Esophagus mucosa (tissue), 1 donor: ENCODE measurements at places on chromosomes 2 and 18.

- ATAC-seq = peak; percentile 88
Measured at GRCh38 chr2:220533485-220533884, 906.1 kb downstream of the SLC4A3 start.

GRCh38 chr2:46025676-46026075 lies 271.5 kb upstream of the EPAS1 start:
- ATAC-seq = no peak

GRCh38 chr2:188314314-188315054 lies 22.8 kb downstream of the GULP1 start:
- no peak for ATAC-seq

DNA sequence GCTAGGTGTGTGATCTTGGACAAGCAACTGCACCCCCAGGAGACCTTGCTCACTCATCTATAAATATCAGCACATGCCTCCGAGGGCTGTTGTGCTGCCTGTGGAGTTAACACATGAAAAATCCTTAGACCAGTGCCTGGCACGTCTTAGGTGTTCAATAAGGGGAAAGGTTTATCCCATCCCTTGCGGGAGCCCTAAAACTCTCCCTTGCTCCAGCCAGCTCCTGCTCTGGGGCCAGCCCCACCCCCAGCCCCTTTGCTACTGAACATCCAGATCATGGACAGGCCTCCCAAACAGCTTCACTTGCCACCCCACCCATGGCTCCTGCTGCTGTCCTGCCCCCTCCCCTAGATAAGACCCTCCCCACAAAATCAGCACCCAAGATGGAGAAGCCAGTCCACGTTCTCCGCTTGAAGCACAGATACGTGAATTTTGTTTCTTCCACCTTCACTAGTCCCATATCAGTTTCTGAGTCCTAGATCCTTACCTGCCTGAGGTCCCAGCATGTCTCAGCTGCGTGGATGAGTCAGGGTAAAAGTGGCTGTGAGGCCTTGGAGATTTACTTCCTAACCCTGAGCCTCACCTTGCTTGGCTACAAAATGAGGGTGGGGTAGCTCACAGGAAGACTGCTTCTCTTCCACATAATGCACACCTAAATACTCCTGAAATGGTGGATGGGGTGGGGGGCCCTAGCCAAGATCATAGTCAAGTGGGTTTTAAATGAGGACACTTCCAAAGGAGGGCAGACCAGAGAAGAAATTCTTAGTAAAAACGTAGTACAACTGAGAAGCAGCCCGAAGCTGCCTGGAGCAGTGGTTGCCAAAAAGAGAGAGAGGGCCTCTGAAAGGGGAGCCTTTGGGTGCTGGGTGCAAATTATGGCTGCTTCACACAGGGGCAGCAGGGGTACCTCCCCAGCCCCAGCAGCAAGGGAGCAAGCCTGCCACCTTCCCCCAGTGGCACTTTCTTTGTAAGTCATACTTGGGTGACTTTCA lies 40.4 kb downstream of the C1QL2 start:
- no peak for ATAC-seq

GRCh38 chr18:23383494-23383893 lies 69.6 kb upstream of the RIOK3 start:
- ATAC-seq = no peak

GRCh38 chr2:45898819-45899218 lies 247.3 kb downstream of the PRKCE start:
- ATAC-seq = no peak

- ATAC-seq = no peak
Measured at GRCh38 chr18:63098018-63098981, 221.3 kb downstream of the BCL2 start.

DNA sequence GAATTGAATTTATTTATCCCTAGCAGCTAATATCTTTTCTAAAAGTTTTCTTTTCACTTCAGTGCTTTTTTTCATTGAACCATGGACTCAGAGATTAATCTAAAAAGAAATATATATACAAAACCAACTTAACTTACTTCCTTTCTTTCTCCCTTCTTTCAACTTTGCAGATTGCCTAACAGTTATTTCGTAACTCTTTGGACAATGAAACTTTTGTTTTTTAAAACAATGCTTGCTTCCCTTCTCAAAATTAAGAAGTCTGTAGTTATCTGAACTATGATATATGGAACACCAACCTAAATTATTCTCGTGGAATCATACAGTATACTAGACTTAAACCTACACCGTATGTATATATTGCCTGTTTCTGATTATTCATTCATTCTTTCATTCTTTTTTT lies 62.9 kb downstream of the MIB1 start:
- ATAC-seq = no peak

DNA sequence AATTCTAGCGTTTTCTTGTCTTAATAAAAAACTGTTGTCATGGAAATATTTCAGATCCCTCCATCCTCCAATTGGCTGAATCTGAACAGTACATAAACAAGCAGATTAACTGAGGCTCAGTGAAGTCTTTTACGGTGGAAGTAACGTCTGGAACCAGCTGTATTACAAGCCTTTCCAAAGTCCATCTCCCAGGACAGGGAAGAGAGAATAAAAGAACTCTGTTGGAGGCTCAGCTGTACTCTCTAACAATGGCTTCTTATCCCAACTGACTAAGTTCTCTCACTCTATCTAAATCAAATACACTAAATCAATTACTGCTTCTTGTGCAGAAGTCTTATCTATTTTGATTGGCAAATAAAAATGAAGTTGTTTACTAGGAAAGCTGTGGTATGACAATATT lies 19.9 kb upstream of the NEDD4L start:
- no peak for ATAC-seq

- no peak for ATAC-seq
Measured at GRCh38 chr2:240603846-240604245, 17.3 kb downstream of the CAPN10 start.

DNA sequence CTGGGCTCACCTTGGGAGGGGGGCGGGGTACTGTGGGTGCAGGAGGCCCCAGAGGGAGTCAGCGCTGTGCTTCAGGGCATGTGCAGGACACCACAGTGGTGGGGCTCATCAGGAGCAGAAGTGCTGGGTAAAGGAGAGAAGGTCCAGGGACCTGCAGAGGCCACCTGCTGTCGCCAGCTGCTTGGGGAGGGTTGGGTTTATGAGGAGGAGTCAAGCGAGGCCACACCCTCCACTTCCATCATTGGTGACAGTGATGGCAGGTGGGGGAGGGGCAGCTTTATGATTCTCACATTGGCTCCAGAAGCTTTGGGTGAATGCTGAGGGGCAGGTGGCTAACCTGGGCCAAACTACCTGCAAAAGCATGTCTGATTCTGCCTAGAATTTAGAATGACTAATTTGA lies 392.6 kb downstream of the HRH4 start:
- no peak for ATAC-seq

GRCh38 chr2:188410504-188411235 lies 119.0 kb downstream of the GULP1 start:
- no peak for ATAC-seq

DNA sequence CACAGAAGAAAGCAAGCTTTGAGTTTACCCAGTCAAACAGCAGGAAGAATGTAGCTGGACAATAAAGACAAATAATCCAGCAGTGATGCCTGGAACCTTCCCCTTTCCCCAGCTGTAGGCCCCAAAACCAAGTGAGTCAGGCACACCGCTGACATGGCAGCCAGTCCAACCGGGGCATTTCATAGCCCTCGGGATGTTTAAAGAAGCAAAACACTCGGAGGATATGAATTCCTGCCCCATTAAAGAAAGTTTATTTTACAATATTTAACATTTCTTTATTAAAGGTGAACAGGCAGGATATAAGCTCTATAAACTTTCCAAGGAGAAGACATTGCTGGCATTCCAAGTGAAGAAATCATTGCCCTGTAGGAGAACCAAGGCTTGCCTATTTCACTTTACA lies 507.6 kb upstream of the TNP1 start:
- no peak for ATAC-seq

DNA sequence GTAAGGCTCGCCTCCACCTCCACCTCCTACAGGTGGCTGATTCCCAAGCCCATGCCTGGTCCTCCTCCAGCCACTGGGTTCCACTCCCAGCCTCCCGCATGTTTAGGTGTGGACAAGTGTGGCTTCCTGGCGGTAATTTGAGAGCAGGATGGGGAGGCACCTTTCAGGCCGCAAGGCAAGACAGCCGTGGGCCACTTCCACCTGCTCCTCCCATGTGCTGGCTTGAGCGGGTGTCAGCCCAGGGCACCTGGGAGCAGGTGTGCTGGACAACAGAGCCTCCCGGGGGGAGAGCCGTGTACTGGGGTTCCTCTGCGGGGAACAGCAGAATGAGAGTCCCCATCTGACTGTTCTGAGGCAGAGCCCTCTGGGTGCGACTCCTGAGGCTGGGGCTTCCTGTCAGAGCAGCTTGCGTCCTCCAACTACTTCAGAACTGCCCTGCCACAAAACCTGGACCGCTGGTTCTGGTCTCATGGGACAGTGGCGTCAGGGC lies 83.9 kb downstream of the TPO start:
- ATAC-seq = no peak

GRCh38 chr2:151251012-151251411 lies 10.7 kb downstream of the RBM43 start:
- ATAC-seq = no peak

DNA sequence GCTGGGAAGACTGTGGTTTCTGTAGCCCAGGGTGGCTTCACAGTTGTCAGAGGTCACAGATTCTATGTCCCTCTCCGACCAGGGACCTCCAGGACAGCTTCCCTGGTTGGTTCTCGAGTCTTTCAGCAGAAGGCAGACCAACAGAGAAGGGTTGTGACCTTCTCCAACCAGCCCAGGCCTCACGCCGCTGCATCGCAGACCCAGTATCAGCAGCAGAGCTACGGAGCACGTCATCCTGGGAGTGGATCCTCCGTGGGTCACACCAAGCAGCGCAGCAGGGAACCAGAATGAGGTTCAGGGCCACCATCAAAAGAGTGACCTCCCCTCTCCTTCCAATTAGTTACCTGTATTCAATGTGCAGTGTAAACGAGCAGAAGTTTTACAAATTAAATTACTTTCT lies 49.3 kb downstream of the ST3GAL5 start:
- ATAC-seq = no peak

DNA sequence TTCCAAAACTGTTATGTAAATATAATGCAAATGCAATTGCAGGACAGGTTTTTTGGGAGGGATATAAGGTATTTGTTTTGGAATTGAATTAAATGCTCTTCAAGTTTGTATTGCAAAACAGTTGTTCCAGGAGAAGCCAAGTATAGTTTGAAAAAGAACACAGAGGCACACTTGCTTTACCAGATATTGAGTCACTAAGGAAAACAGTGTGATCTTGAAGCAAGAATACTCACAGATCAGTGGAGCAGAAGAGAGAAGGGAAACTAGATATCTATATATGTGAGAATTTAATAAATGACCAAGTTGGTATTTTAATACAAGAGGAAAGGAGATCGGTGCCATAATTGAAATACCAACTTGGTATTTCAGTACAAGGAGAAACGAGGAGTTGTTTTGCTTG lies 178.9 kb downstream of the CAPN13 start:
- no peak for ATAC-seq
